Activated CD8-positive, alpha-beta memory T cell treated with anti-CD3 and anti-CD28 coated beads for 1 hour (primary cell): ENCODE measurements at places on chromosomes 6 and 20.

GRCh38 chr20:41978875-41979274 is 360.7 kb upstream of the CHD6 start:
- DNase-seq, result no peak

GRCh38 chr6:126444659-126445273 is 104.9 kb downstream of the CENPW start:
- DNase-seq, result no peak

DNA sequence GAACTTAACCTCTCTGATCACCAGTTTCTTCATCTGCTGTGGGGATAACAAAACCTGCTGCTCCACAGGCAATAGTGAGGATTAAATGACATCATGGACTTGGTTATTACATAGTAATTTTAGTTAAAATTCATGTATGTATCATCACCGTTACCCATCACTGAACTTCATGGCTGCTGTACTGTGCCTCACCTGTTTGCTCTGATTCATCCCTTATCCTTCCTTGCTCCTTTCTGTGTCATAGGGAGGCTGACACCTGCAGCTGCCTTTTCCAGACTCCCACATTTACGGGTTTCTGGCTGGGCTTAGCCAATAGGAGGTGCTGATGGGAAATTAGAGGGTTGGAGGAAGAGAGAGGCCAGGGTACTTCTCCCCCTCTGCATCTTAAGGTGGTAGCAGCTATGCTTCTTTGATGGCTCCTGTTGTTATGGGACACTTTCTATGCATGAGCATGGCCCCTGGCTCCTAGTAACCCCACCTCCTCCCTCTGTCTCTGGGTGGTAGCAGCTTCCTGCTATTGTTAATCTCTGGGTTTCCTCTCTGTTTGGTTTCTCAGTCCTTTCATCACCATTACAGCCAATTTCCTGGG is 332.1 kb downstream of the DHX35 start:
- no peak for DNase-seq

GRCh38 chr6:151352410-151353396 is 38.7 kb downstream of the ZBTB2 start:
- DNase-seq, result no peak

- no peak for DNase-seq
Measured at GRCh38 chr6:100300221-100300736, 164.4 kb downstream of the SIM1 start.

GRCh38 chr6:40611912-40612311 is 24.7 kb upstream of the LRFN2 start:
- no peak for DNase-seq

DNA sequence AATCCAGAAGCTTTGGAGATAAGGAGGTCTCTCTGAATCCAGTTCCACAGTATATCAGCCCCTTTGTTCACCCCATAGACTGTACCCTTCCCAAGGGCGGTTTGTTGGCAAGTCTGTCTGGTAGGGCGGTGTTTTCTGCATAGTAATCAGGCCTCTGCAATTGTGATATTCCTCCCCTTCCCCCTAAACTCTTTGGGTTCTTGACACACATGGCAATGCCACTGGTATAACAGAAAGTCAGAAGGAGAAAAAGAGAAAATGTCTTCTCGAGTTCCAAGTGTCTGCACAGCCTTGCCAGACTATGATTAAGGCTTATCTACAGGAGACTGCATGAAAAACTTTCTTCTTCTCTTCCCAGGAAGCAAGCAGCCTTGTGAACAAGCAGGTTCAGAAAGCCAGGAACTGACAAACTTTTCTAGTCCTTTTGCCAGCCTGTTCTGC is 45.6 kb downstream of the FOXO3 start:
- DNase-seq, result no peak

DNA sequence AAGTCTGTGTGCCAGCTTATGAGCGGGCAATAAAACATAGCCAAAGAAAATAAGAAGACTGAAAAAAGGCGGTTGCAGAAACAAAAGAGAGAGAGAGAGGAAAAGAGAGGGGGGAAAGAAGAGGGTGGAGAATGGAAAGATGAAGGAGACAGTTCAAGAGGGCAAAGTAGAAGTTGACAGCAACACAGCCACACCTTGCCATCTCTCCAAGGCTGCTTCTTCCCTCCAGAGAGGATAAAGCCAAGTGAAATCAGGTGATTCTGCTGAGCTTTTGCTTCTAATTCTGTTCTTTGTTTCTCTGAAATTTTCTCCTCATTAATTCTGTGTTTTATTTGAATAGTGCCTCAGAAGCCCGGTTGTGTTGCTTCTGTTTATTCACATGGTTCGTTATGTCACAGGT is 48.5 kb downstream of the PTPRK start:
- no peak for DNase-seq

- no peak for DNase-seq
Measured at GRCh38 chr6:18577491-18577890, 190.3 kb downstream of the RNF144B start.
